ENCODE measurements at places on chromosomes 4 and X.

DNA sequence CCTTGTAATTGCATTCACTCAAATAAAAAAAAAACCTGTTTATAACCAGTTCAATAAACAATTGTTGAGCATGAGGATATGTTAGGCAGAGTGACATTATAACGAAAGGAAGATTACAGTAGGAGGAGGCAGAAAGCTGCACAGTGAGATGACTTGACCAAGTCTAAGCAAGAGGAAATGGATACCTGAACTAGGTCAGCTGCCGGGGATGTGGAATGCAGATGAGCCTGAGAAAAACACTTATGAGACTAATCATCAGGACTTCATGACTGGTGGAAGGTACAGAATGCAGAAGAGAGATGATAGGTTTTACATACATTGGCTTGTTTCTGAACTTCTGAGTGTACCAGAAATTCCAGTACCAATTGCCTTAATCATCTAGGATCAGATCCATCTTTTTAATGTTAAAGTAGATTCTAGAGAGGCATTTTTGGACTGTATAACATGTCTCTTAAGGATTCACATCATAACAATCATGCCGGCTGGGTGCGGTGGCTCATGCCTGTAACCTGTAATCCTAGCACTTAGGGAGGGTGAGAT lies 208.1 kb upstream of the PPP3CA start:
- DNase-seq: no peak

DNA sequence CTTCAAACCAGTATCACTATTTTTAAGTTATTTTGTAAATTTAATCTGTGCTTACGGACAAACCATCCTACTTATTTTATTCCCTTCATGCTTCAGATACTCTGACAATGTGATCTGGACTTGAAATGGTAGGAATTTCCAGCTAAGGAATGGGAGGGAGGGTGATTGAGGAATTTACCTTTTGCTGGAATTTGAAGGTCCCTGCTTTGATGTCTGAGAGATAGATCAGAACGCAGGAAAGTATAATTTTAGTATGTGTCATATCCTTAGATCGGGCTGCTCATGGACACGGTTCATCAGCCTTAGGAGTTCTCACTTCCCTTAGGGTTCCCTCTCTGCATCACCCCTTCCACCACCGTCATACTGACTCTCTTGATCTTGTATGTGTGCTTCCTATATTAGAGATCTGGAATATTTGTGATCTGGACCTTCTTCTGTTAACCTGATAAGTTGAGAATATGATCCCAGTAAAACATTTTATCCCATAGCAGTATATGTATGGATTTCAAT lies 16.8 kb downstream of the OCRL start:
- DNase-seq: no peak

DNA sequence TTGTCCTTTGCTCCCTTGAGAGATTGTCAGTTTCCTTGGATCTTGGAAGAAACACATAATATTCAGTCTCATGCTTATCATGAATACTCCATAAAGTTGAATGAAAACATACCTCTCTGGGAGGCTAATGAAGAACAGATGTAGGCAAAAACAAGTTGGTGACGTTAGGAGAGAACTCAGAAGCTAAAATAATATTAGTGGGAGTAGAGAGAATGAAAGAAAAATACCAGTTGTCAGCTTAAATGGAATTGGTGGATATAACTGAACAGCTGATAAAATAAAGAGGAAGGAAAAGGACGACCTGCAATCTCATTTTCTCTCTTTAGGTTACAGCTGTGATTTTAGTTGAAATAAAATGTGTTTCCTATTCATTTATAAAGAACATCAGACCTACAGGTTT lies 124.8 kb downstream of the SNCA start:
- DNase-seq: no peak

DNA sequence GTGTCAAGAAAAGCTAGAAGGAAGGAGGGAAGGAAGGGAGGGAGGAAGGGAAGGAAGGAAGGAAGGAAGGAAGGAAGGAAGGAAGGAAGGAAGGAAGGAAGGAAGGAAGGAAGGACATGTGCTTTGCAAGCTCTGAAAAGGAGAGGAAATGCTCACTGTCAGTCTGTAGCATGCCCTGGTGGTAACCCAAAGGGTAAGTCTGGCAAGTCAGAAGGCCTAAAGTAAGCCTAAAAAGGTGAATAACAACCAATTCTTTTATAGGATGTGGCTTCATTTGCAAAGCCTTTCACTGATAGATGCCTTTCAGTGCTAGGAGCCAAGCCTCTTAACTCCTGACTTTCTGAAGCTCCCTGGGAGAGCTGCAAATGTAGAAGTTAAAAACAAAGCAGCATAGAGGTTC lies 542.6 kb downstream of the CFAP47 start:
- no peak for DNase-seq

GRCh38 chr4:154660052-154660451 lies 47.6 kb upstream of the FGG start:
- DNase-seq: no peak

GRCh38 chr4:126271292-126271691 lies 956.5 kb downstream of the FAT4 start:
- DNase-seq: no peak

DNA sequence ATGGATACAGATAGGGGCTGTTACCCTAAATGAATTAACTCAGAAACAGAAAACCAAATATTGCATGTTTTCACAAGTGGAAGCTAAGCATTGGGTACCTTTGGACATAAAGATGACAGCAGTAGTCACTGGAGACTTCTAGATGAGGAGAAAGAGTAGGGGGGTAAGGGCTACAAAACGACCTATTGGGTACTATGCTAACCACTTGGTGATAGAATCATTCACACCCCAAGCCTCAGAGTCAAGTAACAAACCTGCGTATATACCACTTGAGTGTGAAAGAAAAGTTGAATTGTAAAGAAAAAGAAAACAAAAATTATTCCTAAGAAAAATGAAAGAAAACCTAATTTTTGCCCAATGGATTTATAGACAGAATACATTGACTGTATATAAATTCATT lies 7.7 kb upstream of the ARAP2 start:
- DNase-seq: no peak

DNA sequence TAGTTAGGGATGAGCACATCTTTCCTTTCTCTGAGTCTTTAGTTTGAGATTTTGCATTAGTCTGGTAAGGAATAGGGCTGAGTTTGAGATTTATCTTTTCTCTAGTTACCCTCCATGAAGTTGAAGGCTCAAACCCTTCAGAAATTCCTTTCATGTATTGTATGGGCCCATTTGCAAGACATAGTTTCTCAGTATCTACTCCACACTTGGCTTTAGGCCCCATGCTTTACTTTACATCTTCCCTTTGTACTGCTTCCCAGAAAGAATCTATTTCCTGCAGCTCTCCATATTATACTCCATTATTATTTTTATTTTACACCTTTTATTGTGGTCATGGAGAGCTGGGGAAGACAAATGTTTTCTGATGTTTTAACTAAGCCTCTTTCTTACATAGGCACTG lies 1038.2 kb downstream of the TECRL start:
- DNase-seq: no peak

DNA sequence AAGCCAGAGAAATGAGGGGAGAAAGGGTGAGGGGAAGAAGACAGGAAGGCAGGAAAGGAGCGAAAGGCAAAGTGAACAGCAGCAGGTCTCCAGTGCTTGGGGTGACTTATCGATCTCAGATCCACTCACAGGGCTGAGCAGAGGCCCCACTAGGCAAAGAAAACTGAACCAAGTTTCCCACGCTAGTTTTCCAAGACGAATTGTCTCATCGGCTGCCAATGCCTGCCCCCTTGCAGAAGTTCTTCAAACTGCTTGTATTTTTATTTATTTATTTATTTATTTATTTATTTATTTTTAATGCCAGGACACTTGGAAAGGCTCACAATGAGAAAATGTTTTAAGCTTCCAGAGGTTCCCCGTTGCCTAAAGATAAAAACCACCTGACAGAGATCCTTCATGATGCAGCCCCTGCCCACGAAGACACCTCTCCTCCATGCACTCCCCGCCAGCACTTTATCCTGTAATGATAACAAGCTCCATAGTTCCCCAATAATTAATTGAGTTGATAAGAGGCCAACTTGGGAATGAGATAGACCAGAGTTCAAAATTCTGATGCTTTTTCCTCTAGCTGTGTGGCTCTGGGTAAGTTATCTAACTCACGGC lies 43.2 kb downstream of the QDPR start:
- DNase-seq: no peak

DNA sequence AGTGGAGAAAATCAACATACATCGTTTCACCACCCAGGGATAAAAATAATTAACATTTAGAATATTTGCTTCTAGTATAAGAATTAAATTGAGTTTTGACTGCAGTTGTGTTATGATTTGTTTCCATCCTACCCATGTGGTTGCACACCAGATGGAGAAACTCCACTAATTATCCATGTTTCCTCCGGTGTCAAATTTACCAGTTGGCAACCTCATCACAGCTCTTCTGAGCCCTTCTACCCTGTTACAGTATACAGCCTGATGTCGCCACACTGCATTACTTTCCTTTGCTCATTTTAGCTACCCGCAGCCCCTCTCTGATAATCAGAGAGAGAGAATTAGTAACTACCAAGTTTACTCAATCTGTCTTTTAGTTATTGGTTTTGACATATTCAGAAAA lies 411.2 kb downstream of the DTHD1 start:
- no peak for DNase-seq

- no peak for DNase-seq
Measured at GRCh38 chr4:6912441-6912840, 2.8 kb downstream of the TBC1D14 start.

GRCh38 chr4:152957437-152958171 lies 21.5 kb downstream of the FHDC1 start:
- no peak for DNase-seq

DNA sequence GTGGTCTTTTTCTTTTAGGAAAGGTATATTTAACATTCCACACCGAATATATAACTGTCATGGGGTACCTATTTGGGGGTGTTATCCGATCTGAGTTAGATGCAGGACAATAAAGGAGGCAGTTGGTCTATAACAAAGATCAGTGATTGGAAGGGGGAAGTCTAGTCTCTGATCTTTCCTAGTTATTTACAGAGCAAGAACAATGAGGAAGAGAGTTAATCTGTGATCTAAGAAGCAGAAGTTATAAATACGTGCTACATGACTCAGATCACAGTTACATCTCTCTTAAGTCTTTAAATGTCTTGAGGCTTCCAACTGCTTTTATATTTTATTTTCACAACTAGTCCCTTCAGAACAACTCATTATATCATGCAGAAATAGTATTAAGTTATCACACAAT lies 33.2 kb upstream of the ARMCX4 start:
- DNase-seq: no peak

- no peak for DNase-seq
Measured at GRCh38 chr4:19806865-19807264, 444.8 kb upstream of the SLIT2 start.

DNA sequence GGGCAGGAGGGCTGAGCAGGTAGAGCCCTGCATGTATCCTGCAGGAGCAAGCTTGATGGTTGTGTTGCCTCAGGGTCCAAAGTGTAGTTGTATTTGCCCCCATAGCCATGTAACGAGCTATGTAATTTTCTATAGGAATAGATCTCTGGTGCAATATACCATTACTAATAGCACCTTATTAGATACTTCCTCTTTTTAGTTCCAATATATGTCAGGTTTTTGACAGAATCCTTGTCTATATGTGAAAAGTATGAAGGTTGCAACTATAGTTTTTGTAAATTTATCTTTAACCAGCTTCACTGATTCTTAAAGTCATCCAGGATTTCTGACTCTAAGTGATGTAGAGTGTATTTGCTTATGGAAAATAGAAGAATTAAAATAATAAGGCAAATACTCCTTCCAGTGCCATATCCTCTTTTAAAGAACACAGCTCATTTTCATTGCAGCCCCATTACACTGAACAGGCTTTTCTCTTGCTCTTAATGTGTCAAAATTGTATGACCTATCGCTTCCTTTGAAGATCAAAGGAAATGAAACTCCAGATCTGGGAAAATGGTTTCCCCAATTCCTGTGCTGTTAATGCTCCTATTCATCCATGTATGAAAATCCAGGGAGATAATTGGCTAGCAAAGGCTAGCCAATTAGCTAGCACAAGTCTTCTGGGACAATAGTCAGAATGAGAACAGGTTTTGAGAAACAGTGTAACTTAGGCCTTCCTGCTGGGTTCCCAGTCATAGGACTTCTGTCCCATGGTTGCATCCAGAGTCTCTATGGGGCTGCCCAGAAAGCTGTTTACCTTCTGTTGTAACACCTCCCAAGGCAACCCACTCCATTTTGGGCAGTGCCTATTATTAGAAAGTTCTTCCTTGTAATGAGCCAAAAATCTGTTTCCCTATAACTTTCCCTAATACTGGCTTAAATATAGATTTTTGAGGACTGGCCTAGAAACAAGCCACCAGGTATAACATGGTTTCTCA lies 90.6 kb downstream of the TSPAN7 start:
- no peak for DNase-seq

- no peak for DNase-seq
Measured at GRCh38 chr4:123653236-123653635, 256.6 kb downstream of the SPRY1 start.

DNA sequence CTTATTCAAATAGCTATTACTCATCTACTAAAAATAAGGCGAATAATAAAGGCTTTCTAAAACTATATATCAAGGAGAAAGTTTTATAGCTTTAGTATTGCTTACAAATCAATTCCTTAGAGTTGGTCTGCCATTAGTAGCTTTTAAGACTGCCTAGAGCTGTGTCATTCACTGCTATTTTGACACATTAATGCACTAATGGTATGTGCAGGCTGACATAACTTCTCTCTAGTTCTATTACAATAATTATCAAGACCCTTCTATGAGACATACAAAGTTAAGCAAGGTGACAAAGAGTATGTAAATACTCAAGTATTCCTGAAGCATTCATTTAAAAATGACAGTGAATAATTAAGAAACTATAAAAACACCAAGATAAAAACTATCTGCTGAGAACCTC lies 625.3 kb downstream of the STPG2 start:
- DNase-seq: no peak

DNA sequence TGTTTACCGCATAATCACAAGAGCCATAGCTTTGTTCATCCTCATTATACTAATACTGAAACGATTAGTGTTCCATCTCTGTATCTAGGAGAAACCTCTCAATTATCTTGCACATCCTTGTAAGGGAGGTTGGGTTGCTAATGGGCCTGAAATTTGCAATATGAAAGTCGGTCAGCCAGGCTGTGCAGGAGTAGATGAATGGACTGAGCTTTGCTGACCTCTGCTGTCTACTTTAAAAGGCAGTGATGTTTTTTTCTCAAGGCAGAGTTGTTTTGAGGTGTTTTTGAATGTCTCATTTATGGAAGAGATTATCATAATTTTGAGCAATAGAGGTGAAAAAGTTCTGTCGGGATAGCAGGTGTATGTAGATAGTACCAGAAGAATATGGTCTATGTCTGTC lies 47.9 kb upstream of the LINC00632 start:
- no peak for DNase-seq

DNA sequence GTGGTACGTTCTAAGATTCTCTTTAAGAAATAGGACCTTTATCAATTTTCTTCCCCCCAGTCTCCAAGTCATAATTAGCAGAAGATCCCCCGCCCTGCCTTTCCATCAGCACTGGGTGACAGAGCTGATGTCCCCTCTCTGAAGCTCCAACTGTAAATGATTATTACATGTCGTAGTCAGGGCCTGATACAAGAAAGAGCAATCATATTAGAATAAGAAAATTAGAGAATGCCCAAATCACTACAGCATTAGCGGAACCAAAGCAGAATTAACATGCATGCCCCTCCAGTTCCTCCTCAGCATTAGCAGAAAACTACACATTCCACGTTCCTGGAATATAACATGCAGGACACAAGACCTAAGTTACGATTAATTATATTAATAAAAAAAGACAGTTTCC lies 717 bp downstream of the GPM6B start:
- DNase-seq: no peak

GRCh38 chr4:16056681-16057385 lies 27.0 kb downstream of the PROM1 start:
- no peak for DNase-seq

- no peak for DNase-seq
Measured at GRCh38 chr4:99402765-99403164, 32.4 kb downstream of the ADH7 start.

GRCh38 chr4:161823450-161823849 lies 340.4 kb downstream of the FSTL5 start:
- no peak for DNase-seq
